ENCODE measurements at places on chromosomes 4 and X.

DNA sequence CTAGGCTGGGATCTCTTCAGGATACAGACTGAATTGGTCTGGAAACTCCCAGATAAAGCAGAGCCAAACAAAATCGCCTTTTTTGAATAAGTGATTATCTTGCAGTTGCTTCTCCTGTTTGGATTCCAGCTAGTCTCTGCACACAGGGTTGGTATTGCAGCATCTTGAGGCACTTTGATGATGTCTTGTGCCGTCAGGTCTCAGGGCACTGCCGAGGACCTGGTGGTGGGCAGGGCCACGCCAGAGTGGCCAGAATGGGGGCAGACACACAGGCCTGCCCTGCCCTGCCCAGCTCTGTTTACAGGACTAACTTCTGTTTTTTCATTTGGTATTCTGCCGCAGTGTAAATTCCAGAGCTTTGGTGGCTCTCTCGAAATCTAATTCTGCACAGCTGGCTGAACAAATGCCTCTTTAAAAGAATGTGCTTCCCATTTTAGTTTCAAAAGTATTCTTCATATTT is 276.1 kb downstream of the NR3C2 start:
- DNase-seq: no peak

DNA sequence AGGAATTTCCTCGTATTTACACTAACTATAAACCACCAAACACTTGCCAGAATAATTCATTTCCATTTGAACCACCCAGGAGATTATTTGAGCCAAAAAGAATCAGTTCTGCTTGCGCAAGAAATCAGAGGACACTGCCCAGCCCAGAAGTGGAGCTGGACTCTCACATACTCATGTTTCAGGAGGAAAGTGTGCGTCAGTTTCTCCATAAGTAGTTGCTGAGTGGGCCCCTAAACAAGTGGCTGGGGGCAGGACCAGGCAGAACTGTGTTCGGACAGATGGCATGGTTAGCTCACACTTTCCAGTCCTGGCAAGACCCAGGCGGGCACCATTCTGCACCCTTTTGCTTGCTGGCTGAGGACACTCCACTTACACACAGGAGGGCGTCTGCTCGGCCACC is 38.8 kb downstream of the BTC start:
- DNase-seq: no peak

GRCh38 chr4:61741327-61742096 is 541.4 kb downstream of the ADGRL3 start:
- no peak for DNase-seq

DNA sequence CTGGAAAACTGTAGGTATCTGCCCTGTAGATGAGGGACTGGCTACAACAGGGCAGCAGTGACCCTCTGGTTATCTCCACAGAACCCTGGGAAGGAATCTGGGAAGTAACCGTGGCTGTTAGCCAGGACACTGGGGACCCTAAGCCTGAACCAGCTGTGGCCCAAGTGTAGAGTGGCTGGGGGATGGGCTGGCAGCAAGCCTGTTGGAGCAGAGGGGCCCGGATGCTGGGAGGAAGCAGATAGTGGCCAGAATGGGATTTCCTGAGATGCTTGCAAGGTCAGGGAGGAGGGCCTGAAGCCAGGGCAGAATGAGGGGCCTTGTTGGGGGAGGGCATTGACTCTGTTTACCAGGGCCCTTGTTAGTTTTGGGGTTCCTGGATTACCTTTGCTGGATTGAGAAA is 161.0 kb upstream of the EOLA2 start:
- no peak for DNase-seq

- no peak for DNase-seq
These were observed 418.7 kb upstream of the INTU start for GRCh38 chr4:127214016-127214415.

All from CD4-positive, CD25-positive, alpha-beta regulatory T cell (primary cell).